ENCODE measurements at places on chromosomes 7 and 10.

DNA sequence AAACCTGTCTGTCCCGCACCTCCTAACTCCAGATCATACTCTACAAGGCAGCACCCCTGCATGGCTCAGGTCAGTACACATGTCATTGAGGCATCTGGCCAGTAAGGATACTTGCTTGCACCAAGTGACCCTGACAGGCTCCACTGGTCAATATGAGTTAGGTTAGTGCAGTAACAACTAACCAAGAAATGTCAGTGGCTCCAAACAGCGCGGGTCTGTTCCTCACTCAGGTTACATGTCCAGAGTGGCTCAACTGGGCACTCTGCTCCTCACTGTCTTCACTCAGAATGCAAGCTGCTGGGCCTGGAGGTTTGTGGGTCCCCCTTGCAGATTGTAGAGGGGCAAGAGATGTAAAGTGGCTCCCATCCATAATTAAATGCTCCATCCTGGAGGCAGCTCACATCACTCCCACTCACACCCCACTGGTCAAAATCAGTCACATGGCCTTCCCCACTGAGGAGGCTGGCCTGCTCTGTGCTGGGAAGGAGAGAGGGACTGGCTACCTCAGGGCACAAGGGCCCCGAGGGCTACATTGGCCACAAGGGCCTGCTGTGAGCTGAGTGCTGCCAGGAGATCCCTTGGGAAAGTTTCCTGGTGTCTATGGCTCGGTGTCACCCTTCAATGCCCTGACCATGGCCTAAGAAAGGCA lies 109.1 kb upstream of the GDF10 start:
- DNase-seq, result no peak

DNA sequence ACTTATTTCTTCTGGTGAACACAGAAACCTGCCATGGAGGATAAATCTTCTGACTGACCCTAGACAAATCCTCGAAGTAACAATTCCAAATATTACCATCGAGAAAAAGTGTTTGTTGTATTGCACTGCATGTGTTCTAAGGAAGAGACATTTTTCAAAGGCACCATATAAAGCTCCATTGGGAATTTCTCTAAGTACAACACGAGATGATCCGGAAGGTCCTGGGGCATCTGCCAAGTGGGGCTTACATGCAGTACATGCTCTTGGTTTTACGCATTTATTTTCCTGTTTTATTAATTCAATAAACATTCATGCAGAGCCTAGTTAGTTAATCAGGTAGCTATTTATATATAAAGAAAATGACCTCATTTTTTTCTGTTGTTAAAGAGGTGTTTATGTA lies 692.0 kb upstream of the IGFBP3 start:
- DNase-seq, result no peak

DNA sequence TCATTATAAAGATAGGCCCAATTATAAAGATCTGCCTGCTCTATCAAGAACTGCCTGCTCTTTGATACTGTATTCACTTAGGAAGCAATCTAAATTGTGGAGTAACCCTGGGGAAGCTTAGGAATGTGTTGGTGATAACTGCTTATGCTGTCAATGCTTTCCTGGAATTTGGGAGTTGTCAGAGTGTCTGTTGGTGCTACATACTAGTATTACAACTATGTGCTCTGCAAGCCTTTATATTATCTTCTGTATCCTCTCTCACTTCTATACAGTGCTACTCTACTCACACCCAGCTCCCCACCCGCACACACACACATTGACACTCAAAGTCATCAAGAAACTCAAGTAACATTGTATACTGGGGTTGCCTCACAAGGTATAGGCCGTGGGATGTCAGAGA lies 6.1 kb downstream of the ZNF277 start:
- DNase-seq, result no peak

DNA sequence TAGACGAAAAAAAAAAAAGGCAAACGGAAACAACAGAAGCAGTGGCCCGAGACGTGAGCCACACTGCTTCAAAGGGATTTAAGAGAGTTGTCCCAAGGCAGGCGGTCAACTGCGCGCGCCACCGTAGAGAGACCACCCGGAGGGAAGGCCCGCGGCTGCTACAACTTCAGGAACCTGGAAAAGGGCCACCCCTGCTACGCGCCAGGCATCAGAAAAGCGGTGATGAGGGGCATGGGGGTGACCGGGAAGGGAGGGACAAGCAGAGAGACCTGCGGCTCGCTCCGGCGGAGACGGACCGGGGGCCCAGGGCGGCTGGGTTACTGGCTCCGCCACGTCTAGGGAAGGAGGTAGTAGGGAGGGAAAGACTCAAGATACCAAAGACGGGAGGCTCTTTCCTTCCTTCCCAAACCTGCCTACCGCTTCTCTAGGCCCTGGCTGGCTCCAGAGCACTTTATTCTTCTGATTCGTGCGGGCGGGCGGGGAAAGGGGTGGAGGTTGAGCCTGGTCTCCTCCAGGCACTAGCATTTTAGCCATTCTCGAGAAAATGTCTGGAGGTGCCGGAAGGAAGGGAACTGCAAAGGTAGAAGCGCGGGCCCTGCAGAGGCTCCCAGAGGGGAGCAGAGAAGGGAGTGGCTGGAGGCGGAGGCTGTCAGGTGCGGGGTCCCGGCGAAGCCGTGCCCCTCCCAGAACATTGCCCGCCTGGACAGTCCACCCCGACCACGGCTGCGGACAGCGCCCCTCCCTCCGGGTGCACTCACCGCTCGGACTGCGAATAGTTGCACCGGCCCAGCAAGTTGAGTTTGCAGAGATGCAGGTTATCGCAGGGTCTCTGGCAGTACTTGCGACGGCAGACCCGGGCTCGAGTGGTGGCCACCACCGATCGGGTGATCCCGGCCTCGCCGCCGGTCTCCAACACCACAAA lies 993 bp downstream of the ZC3HAV1 start:
- DNase-seq, result no peak

DNA sequence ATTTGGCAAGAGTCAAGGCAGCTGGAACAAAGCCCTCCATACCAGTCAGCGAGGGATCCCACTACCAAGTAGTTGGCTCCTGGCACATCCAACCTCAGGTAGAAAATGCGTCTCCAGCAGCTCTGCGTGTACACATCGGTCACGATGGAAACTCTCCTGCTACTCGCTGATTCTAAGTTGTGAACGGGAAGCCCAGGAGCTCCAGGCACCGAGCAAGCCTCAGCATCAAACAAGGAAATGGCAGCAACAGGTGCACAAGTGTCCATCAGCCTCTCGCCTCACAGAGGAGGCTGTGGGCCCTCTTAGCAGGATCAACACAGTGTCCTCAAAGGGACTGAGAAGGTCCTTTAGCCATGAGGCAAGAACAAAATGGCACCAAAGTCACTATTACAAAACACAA lies 127.0 kb downstream of the TCERG1L start:
- DNase-seq, result no peak

DNA sequence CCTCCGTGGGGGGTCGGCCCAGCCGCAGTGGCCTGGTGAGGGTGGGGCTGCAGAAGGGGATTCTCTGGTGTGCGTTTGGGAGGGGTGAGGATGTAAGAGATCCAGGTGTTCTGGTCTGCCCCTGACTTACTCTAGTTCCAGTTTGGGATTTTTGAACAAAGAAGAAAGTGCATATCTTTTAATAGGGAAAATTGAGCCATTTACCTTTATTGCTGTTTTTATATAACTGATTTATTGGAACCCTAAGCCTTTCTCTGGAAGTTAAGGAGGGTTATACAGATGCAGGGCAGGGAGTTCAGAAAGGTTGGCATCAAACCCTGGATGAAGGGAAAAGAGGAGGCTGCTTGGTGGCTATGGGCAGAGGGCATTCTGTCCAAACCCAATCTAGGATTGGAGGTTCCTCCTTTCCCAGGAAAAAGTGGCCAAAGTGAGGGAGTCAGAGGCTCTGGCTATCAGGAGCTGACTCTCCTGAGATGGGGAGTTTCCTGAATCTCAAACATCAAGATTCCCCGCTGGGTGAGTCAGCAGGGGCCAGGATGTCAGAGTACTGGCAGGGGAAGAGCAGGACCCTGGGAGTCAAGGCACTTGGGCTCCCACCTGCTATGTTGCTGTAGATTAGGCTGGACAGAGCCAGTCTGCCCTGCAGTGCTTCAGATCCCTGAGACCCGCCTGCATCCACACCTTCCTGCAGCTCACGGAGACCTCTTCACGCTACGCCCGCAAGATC lies 67.5 kb downstream of the CLIP2 start:
- no peak for DNase-seq

All from inflammatory macrophage treated with lipopolysaccharide for 1 hour (primary cell).